ENCODE measurements at places on chromosomes 16 and 17. TPM values are rescaled to one million over a fixed set of nuclear protein-coding genes. Genes with fewer than 3 reads are reported as not detected.

HSD3B7 gene
- total RNA-seq, result 71.5 TPM

ZP2 gene
- not detected for total RNA-seq

ZDHHC1 gene
- 4.3 TPM for total RNA-seq

NPIPB8 gene
- not detected for total RNA-seq

TGFB1I1 gene
- total RNA-seq, result 30.2 TPM

DPEP2 gene
- total RNA-seq, result not detected

GSE1 gene
- 14.5 TPM for total RNA-seq

TEKT5 gene
- not detected for total RNA-seq

METRNL gene
- total RNA-seq, result 220 TPM

MPV17L gene
- total RNA-seq, result 0.15 TPM

TBC1D3B gene
- total RNA-seq, result 1.8 TPM

ACE gene
- 2.0 TPM for total RNA-seq

SMYD4 gene
- 7.6 TPM for total RNA-seq

MC1R gene
- 10.6 TPM for total RNA-seq

KRTAP2-2 gene
- total RNA-seq, result not detected

SGCA gene
- total RNA-seq, result 8.4 TPM

TMEM204 gene
- 19.0 TPM for total RNA-seq

TMEM114 gene
- not detected for total RNA-seq

ABI3 gene
- 0.47 TPM for total RNA-seq

CORO1A gene
- 1.9 TPM for total RNA-seq

AXIN1 gene
- 17.9 TPM for total RNA-seq

YBX2 gene
- total RNA-seq, result not detected

CCDC144A gene
- total RNA-seq, result 12.0 TPM

RNF157 gene
- 2.3 TPM for total RNA-seq

CCL13 gene
- total RNA-seq, result 2.0 TPM

SPIRE2 gene
- 2.7 TPM for total RNA-seq

RAMP2 gene
- total RNA-seq, result 0.30 TPM

DPEP3 gene
- total RNA-seq, result not detected

NHLRC4 gene
- 1.4 TPM for total RNA-seq

QPRT gene
- 14.7 TPM for total RNA-seq

KRTAP3-1 gene
- not detected for total RNA-seq

VWA3A gene
- total RNA-seq, result not detected

CACNG3 gene
- not detected for total RNA-seq

PRSS53 gene
- 1.5 TPM for total RNA-seq

MYH8 gene
- not detected for total RNA-seq

ALDH3A1 gene
- total RNA-seq, result 2.6 TPM

PYDC1 gene
- total RNA-seq, result not detected

SDK2 gene
- 0.08 TPM for total RNA-seq

APOH gene
- total RNA-seq, result not detected

KRTAP4-3 gene
- not detected for total RNA-seq

TMEM235 gene
- not detected for total RNA-seq

CD300LF gene
- not detected for total RNA-seq

SPATA22 gene
- not detected for total RNA-seq

MAF gene
- total RNA-seq, result 0.30 TPM

CEP295NL gene
- total RNA-seq, result 2.0 TPM

KRT9 gene
- not detected for total RNA-seq

CPHXL2 gene
- total RNA-seq, result not detected

GP1BA gene
- not detected for total RNA-seq

MRC2 gene
- 319 TPM for total RNA-seq
